Activated CD4-positive, alpha-beta T cell treated with anti-CD3 and anti-CD28 coated beads for 36 hours (primary cell): ENCODE measurements at places on chromosomes 3 and 15. TPM values are rescaled to one million over a fixed set of nuclear protein-coding genes. Genes with fewer than 3 reads are reported as not detected.

DNA sequence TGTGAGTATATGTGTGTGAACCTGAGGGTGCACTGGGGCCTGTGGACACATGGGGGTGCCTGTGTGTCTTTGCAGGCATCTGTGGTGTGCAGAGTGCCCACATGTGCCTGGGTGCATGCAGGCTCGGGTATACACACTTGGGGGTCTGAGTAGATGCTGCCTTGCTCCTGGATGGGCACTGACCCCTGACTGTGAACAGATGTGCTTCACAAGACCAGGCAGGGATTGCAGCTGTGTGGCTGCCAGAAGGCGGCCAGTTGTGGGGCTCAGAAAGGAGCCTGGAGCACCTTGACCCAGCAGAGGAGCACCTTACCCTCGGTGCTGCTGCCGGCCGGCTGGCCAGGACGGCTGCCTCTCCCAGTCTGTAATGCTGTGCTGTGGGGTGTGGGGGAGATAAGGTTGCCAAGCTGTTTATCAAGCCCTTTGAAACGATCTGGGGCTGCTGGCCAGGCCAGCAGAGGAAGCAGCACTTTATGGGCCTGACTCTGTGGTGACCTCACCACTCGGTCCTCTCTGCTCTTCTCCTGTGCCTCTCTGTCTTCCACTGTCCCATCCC is 55.5 kb upstream of the MRPS22 start:
- no peak for DNase-seq

GRCh38 chr3:46132565-46132964 is 75.5 kb downstream of the CCR1 start:
- no peak for DNase-seq

DNA sequence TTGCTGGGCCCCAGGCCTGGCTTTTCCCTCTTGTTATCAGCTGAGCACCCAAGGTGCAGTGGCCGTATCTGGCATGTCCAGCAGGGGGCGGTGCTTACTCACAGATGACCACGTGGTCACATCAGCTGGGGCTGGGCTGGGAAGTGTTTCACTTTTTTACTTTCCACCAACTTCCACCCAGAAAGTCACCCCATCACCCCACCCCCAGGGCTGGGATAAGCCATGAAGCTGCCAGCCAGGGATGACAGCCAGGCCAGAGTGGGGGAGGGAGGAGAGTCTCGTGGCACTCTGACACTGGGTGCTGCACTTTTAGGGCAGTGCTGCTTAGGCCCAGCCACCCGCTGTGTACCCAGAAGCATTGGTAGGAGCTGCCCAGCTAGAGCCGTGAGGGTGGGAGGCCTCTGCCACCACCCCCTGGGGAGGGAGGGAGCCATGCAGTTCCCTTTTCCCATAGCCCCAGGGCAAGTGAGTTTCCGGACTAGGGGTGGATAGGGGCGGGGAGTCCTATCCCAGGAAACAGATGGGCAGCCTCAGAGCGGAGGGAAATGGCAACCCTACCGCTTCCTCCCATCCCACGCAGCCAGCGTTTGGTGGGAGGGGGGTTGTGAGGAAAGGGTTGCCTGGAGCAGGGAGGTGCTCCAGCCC is 6.1 kb downstream of the PPCDC start:
- peak; percentile 94 for DNase-seq

- peak; percentile 94 for DNase-seq
These were observed 24.6 kb downstream of the RUBCN start for GRCh38 chr3:197711973-197712707.

DNA sequence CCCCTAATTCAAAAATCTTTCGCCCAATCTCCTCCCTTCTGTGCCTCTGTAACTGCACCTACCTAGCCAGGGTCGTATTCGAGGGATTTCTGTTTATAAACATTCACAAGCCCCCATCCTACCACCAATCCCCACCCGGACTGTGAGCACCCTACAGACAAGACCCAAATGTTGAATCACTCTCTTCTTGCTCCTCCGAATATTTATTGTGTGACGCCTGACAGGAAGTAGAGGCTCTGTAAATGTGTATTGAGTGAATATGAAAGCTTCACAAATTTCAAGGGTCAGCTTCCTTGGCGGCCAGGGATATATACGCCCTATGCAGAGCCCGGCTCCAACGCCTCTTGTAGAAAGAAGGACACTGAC is 1.6 kb downstream of the BDH1 start:
- no peak for DNase-seq

GRCh38 chr3:183081459-183082183 is 17.7 kb downstream of the MCCC1 start:
- DNase-seq: no peak

- DNase-seq: no peak
These were observed 9.5 kb downstream of the BSN start for GRCh38 chr3:49563766-49564165.

DNA sequence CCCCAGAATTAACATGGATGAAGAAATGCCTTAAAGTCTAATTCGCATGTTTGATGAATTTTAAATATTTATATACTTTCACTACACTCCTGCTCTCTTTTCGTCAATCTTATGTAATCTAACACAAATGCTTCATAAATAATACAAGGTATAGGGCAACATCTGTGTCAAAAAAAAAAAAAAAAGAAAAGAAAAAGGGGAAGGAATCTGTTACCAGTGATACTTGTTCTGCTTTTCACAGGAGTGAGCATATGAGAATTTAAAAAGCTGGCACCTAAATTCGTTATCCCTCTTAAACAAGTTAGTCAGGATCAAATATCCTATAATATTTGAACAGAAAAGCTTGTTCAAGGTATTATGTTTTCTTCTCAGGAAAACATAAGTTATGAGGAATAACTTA is 243.8 kb downstream of the KCNH8 start:
- DNase-seq: no peak

- DNase-seq: peak; percentile 52
These were observed 19.9 kb downstream of the SPICE1 start for GRCh38 chr3:113495035-113495434.

- DNase-seq: no peak
These were observed 12.2 kb upstream of the SNRPA1 start for GRCh38 chr15:101307048-101307896.

GRCh38 chr3:114058646-114059045 is 2.1 kb downstream of the QTRT2 start:
- no peak for DNase-seq

DNA sequence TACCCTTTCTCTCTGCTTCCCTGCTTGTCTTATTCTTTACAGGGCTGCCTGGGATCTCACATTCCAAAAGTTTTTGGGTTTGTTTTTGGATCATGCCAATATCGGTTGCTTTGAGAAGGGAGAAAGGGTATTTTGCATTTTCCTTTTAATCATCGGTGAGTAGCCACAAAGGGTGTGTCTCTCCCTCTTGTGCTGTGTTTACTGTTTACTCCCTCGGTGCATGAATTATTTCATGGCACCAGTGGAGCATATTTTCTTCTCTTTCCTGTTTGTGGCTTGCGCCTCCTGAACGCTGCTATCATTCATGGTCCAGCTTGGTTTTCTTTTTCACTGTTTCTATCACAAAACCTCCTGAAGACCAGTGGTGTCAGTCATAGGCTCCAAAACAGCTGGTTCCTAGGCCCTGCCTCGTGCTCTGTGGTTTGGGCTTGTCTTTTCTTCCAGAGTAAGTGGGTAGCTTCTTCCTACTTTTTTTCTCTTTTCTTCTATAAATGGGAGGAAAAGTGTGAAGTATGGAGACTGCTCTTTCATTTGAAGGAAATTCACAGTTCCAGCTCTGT is 54.9 kb downstream of the IGF1R start:
- no peak for DNase-seq

DNA sequence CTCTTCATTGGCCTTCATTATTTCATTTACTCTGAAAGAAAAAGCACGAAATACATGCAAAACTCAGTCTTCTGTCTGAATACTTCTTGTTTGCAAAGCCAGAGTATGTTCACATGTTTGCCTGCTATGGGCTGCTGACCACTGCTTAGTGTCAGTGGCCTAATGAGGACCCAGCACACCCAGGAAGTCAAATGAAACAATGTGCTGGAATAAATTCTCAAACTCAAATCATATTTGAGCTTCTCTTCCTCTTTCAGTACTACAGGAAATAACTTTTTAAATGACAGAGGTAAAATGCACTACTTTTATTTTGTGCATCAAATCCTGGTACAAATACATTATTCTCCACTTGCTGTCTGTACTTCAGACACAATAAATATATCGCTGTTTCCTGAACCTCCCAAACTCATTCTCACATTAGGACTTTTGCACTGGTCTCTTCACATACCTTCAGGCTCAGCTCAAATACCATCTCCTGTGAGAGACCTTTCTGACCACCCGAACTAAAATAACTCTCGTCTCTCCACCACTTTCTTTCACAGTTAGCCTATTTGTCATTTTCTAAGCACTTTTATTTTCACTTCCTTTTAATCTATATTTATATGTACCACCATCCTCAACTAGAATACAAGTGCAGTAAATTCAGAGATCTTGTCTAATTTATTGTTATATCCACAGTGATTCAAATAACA is 176.8 kb downstream of the TUSC7 start:
- DNase-seq: no peak

- DNase-seq: no peak
These were observed 3.2 kb downstream of the EIF1B start for GRCh38 chr3:40312661-40313226.

DNA sequence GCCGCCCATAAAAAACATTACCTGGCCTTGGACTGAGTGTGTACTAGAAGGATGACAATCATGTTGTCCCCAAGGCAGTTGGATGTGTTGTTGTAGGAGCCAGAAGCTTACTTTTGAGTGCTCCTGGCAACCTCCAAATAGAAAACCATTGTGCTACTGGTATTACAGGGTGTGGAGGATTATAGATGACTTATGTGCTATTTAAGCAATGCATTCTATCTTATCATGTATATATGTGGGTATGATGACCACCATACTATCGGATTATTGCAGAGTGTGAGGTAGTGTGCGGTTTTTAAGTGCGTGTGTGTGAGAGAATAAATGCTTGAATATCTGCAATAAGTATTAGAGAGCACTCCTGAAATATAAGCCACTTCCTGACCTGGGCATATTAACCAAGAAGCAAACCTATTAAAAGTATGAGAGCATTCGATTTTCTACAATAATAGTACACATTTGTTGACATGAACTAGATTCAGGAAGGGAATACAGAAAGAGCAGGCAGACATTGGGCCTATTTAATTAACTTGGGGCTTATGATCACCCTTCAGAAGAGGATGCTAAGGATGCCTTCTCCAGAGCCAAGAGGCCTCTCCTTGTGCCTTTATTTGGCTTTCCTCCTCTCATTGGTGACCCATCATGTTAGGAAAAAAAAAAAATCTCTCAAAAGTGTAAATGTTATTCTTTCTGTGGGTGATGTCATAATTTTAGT is 11.7 kb upstream of the MBNL1 start:
- DNase-seq: no peak

- DNase-seq: no peak
These were observed 228.4 kb downstream of the ITPR1 start for GRCh38 chr3:4721511-4721911.

DNA sequence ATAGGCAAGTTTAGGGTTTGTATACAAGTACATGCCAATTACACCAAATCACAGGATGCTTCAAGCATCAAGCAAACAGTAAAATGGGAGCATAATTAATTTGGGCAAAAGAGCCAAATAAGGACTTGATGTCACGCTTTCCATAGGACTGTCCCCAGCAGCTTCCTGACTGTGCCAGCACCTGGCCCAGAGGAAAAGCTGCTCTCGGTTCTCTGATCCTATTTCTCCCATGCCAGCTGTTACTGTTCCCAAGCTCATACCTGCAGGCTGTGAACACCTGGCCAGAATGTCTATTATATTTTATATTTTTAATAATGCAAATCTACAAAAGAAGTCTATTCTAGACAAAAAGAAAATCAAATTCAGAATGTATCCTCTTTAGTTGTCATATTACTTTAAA is 12.2 kb downstream of the ZXDC start:
- no peak for DNase-seq

- DNase-seq: no peak
These were observed 33.7 kb downstream of the ADCY5 start for GRCh38 chr3:123414973-123415775.

DNA sequence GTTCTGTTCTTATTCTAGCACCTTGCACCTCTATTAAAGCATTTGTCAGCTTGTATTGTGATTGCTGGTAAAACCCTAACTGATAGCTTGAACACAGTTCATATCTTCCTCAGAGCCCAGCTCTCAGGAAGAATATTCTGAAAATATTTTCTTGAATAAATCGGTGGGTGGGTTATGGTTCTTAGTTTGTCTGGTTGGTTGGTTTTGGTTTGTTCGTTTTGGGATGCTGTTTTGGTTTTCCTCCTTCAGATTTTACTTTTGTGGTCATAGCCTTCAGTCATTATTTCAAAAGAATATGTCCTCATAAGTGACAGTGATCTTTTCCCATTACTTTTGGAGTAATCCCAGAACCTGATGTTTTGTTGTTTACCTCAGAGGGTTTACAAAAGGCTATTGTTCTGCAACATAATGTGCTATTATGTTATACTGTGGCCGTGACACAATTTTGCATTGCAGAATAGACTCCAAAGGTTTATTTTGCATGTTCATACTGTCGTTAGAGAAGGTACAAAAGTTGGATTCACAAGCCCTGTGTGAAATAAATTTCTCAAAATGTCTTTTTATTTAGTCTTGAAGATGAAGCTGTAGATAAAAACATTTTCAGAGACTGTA is 2.7 kb upstream of the TMEM87A start:
- no peak for DNase-seq

GRCh38 chr3:138511945-138512344 is 77.5 kb downstream of the ESYT3 start:
- DNase-seq: no peak

DNA sequence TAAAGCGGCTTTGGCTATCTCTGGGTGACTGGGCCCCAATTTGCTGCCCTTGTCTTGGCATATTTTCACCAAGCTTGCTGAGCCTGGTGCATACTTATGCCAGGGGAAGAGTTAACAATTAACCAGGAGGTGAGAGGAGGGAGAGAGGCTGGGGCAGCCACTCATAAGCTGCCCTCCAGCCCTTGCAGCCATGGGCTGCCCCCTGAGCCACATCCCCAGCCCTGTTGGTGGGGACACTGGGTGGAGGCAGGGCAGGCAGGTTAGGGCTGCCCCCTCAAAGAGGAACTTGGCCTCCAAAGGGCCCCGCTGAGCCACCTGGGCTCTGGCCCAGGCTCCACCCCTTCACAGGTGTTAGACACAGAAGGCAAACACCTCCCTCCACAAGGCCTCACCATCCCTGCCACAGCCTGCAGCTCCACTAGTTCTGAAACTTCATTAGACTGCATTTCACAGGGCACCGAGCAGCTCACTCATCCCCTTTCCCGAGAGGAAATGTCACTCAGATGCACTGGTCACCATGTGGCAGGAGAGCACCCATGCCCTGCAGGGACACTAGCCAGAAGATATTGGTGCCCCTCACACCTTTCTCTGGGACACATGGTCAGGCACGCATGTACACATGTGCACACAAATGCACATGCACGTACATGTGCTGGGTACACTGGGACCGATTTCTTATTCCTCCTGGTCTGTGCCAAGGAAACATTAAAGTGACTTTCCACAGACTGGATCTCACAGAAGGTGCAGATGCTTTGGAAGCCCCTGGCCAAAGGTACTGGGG is 20.2 kb downstream of the AMOTL2 start:
- DNase-seq: no peak

WHAMM gene
- total RNA-seq: 4.0 TPM

RBP2 gene
- not detected for total RNA-seq

GPR149 gene
- not detected for total RNA-seq

C3orf85 gene
- total RNA-seq: not detected

CCDC39 gene
- total RNA-seq: not detected

TTLL13 gene
- total RNA-seq: 0.39 TPM

CELSR3 gene
- total RNA-seq: 8.1 TPM

CHDH gene
- 0.55 TPM for total RNA-seq

MME gene
- total RNA-seq: not detected
